Activated CD4-positive, alpha-beta T cell treated with anti-CD3 and anti-CD28 coated beads, Interleukin-2, amount 10 ng/mL, durations not matched to agents 24 days and 14 days (primary cell): ENCODE measurements at places on chromosomes 5 and 9. TPM values are rescaled to one million over a fixed set of nuclear protein-coding genes. Genes with fewer than 3 reads are reported as not detected.

ARPC5L gene
- 99.8 and 103 TPM in 2 replicates for total RNA-seq

GRCh38 chr5:151555760-151556576, 35.2 kb downstream of the FAT2 start:
- H3K27ac ChIP-seq, result no peak overlapping the region
- DNase-seq, result no peak
- H3K36me3 ChIP-seq, result no peaks in the 10 kb centered on the region
- peaks cover 2% of the 10 kb centered on the region for H3K27me3 ChIP-seq
- no peak overlapping the region for H3K4me3 ChIP-seq
- no peaks in the 10 kb centered on the region for H3K4me1 ChIP-seq

DNA sequence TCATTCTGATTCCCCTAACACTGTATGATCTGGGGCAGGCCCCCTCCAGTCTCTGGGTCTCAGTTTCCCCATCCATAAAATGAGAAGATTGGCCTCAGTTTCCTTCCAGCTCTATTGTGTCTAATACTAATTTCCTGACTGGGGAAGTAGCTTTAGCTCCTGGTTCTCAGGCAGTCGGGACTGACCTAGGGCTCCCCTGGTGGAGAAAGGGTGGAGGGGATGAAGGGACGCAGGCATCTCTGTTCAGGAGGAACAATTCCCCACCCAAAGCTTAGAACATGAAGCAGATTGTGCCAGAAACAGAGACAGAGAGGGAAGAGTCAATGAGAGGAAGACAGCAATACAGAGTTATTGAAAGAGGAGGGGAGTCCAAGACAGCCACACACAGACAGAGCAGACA, 14.2 kb upstream of the PTGS1 start:
- no peaks in the 10 kb centered on the region for H3K36me3 ChIP-seq
- H3K4me3 ChIP-seq, result no peak overlapping the region
- peaks cover 2% of the 10 kb centered on the region for H3K4me1 ChIP-seq
- DNase-seq, result no peak
- peaks cover 3% of the 10 kb centered on the region for H3K27me3 ChIP-seq

GRCh38 chr9:40935336-40935735, 193.1 kb downstream of the FOXD4L6 start:
- DNase-seq, result no peak
- H3K27ac ChIP-seq, result no peak overlapping the region
- no peaks in the 10 kb centered on the region for H3K4me1 ChIP-seq
- no peaks in the 10 kb centered on the region for H3K36me3 ChIP-seq
- H3K4me3 ChIP-seq, result no peak overlapping the region
- no peaks in the 10 kb centered on the region for H3K27me3 ChIP-seq

KIAA0825 gene
- 0.28 and 0.54 TPM in 2 replicates for total RNA-seq
